ENCODE measurements at places on chromosomes 4 and X. TPM values are rescaled to one million over a fixed set of nuclear protein-coding genes. Genes with fewer than 3 reads are reported as not detected.

- H3K27ac ChIP-seq: no peak overlapping the region
- H3K4me1 ChIP-seq: no peaks in the 10 kb centered on the region
- no peak overlapping the region for H3K4me3 ChIP-seq
Observed at GRCh38 chrX:112757946-112758345, 78.2 kb upstream of the LHFPL1 start.

- no peak overlapping the region for H3K4me3 ChIP-seq
- no peak overlapping the region for H3K27ac ChIP-seq
- peaks cover 6% of the 10 kb centered on the region for H3K36me3 ChIP-seq
- H3K27me3 ChIP-seq: no peaks in the 10 kb centered on the region
Observed at GRCh38 chr4:122218762-122219161, 66.6 kb downstream of the BLTP1 start.

DNA sequence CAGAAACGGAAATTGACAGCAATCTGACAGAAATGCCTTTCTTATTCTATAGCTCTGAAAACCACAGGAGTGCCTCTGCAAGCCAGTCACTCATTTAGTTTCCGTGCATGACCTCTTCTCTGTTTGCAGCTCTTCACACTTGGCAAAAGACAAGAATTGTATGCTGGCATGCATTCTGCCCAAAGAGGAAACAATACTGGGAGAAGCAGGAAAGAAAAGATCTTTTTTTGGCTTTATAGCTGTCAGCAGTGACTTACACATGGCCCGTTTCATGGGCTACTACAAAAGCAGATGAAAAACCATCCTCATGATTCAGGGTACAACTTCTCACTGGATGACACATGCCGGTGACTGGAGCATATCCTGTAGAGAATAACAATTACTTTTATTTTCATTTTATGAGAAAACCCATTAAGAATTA, 249.4 kb downstream of the ADAMTS3 start:
- no peak overlapping the region for H3K4me3 ChIP-seq
- H3K27ac ChIP-seq: no peak overlapping the region
- H3K36me3 ChIP-seq: peaks cover 34% of the 10 kb centered on the region
- no peaks in the 10 kb centered on the region for H3K27me3 ChIP-seq

DNA sequence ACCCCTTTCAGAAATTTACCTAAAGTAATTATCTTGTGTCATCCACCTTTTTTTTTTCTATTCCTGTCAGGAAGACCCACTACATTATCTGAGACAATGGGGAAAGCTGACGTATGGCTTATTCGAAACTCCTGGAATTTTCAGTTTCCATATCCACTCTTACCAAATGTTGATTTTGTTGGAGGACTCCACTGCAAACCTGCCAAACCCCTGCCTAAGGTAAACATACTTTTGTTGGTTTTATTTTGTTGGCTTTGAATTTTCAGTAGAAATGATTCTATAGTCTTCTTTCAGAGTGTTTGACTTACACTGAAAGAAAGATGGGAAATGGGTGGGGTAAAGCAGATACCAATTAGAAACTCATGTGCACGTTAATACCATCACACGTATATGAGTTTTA, 2.2 kb downstream of the UGT2B7 start:
- no peak overlapping the region for H3K27ac ChIP-seq
- no peaks in the 10 kb centered on the region for H3K4me1 ChIP-seq
- H3K36me3 ChIP-seq: no peaks in the 10 kb centered on the region
- DNase-seq: no peak
- no peak overlapping the region for H3K4me3 ChIP-seq

GRCh38 chr4:37465296-37465695, 220.8 kb downstream of the NWD2 start:
- DNase-seq: no peak
- H3K4me1 ChIP-seq: no peaks in the 10 kb centered on the region
- H3K27ac ChIP-seq: no peak overlapping the region
- no peak overlapping the region for H3K4me3 ChIP-seq
- H3K27me3 ChIP-seq: no peaks in the 10 kb centered on the region
- no peaks in the 10 kb centered on the region for H3K36me3 ChIP-seq

DNA sequence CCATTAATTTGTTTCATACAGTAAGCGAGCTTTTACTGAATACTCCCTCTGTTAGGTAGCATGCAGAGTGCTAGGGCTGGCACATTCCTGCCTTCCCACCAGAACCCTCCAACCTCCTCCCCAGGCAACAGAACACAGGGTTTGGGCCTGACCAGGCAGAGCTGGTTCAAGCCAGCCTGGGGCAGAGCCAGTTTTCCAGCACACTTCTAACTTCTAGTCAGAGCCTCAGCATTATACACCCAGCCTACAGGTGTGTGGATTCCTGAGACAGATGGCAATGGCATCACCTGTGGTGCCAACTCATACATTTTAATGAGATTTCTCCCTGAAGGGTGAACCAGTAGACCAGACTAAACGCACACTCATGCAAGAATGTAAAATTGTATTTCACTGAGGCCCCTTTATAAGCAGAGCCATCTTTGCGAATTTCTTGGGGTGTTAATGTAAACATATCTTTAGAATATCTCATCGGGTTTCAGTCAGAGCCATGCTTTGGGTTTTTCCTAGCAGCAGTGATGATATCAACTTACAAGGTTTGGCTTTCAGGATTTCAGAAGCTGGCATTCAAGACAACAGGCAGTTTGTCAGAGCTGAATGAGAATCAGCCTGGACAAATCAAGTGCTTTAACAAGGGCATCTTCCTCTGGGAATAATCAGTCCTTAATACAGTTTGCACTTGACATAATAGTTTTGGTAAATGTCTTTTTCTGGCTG, 92.0 kb downstream of the GATB start:
- peaks cover 8% of the 10 kb centered on the region for H3K27me3 ChIP-seq
- no peaks in the 10 kb centered on the region for H3K36me3 ChIP-seq
- no peak overlapping the region for H3K4me3 ChIP-seq

DNA sequence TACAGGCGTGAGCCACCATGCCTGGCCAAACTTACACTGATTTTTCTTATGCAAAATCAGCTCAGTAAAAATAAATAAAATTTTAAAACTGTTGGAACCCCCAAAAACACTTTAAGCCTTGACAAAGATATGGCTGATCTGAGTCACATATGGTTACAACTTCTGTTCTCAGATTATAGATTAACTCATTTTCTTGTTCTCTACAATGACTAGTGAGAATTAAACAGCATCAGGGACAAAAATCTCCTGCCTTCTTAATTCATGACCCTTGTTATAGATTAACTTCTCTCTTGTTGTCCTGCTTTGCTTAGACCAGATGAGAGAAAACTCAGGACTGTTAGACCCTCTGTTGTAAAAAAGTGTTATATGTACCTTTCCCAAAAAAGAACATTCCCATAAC, 24.2 kb upstream of the EXOC1L start:
- no peaks in the 10 kb centered on the region for H3K27me3 ChIP-seq
- H3K4me1 ChIP-seq: peaks cover 6% of the 10 kb centered on the region
- H3K27ac ChIP-seq: no peak overlapping the region
- H3K36me3 ChIP-seq: no peaks in the 10 kb centered on the region
- H3K4me3 ChIP-seq: no peak overlapping the region

- H3K36me3 ChIP-seq: no peaks in the 10 kb centered on the region
- peaks cover 5% of the 10 kb centered on the region for H3K4me1 ChIP-seq
- H3K4me3 ChIP-seq: peak overlapping the region; percentile 48
- H3K27ac ChIP-seq: peak overlapping the region; percentile 74
- H3K27me3 ChIP-seq: no peaks in the 10 kb centered on the region
- DNase-seq: peak; percentile 62
Observed at GRCh38 chrX:44344194-44344593, 722 bp upstream of the EFHC2 start.

INTU gene
- total RNA-seq: 4.2 TPM

SMR3B gene
- total RNA-seq: not detected

GYPB gene
- total RNA-seq: 41.8 TPM

AFP gene
- total RNA-seq: 2.9 TPM
